Activated CD8-positive, alpha-beta memory T cell treated with anti-CD3 and anti-CD28 coated beads, Interleukin-2, amount 10 ng/mL, durations not matched to agents 7 days and 5 days (primary cell): ENCODE measurements at places on chromosomes 4 and X. TPM values are rescaled to one million over a fixed set of nuclear protein-coding genes. Genes with fewer than 3 reads are reported as not detected.

DNA sequence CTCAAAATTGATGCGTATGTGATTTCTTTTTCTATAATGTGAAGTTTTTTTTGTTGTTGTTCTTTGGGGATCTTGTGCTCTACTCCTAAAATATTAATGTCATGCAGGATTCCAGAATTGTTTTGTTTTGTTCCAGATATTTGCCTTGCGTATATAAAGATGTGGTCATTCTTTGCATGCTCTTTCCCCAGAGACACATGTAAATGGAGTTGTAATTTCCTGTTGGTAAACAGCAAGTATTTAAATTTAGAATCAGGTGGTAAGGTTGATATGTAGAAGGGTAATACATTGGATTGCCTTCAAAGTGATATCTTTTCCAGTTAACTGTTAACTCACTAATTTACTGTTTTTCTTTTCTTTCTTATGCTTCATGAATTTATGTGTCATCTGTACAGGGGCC is 23.1 kb upstream of the MAGED1 start:
- H3K4me1 ChIP-seq: no peaks in the 10 kb centered on the region
- H3K27me3 ChIP-seq: no peaks in the 10 kb centered on the region
- no peak overlapping the region for H3K27ac ChIP-seq

DNA sequence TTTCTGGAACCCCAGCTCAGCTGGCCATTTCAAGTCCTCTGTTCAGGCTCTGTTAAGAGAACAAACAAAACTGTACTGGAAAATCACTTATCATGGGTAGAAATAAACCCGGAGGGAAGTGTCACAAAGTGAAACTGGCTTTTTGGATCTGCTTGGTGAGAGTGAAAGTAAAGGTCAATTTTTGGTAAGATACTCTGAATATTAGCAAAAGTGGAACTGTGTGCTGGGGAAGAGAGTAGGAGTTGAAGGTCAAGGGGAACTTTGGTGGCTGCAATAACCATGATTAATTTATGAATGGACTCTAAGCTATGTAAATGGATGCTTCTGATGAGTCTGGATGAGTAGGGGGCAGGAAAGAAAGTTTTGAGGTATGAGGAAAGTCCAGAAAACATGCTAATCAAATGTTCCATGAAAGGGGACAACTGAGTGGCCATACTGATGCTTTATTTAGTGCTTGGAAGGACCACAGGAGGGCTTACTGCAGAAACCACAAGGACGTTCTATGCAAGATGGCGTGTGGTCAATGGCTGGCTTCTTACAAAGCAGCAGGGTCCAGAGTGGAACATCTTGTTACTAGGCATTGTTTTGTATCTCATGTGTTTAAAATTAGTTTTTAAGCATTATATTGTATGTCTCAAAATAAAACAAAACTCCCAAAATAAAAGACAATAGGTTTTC is 36.8 kb upstream of the TNIP3 start:
- DNase-seq: no peak
- H3K27me3 ChIP-seq: no peaks in the 10 kb centered on the region
- peak overlapping the region; percentile 60 for H3K4me3 ChIP-seq
- peaks cover 14% of the 10 kb centered on the region for H3K36me3 ChIP-seq
- peaks cover 58% of the 10 kb centered on the region for H3K4me1 ChIP-seq
- H3K27ac ChIP-seq: peak overlapping the region; percentile 88

GRCh38 chr4:171007618-171008390 is 805.4 kb upstream of the GALNTL6 start:
- no peaks in the 10 kb centered on the region for H3K4me1 ChIP-seq
- H3K27me3 ChIP-seq: no peaks in the 10 kb centered on the region
- no peak overlapping the region for H3K27ac ChIP-seq
- DNase-seq: no peak
- no peaks in the 10 kb centered on the region for H3K36me3 ChIP-seq
- no peak overlapping the region for H3K4me3 ChIP-seq

DNA sequence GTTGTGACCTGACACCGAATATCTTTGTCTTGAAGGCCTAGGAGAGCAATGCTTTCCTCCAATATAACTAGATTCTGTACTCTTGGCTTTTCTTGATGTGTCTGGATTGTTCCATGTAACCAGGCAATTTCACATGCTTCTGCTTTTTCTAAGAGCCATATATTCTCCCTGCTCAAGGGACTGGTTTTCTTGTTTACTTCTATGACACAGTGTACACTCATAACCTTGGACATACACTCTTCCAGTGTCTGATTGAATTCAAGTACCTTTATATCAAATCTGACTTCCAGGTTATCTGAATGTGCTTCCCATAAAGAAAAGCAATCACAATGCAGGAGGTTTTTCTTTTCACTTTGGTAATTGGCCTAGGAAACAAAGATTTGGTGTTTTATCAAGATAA is 17.4 kb upstream of the EIF4E start:
- no peak for DNase-seq
- H3K4me3 ChIP-seq: no peak overlapping the region
- H3K36me3 ChIP-seq: no peaks in the 10 kb centered on the region
- no peaks in the 10 kb centered on the region for H3K4me1 ChIP-seq
- no peak overlapping the region for H3K27ac ChIP-seq

DNA sequence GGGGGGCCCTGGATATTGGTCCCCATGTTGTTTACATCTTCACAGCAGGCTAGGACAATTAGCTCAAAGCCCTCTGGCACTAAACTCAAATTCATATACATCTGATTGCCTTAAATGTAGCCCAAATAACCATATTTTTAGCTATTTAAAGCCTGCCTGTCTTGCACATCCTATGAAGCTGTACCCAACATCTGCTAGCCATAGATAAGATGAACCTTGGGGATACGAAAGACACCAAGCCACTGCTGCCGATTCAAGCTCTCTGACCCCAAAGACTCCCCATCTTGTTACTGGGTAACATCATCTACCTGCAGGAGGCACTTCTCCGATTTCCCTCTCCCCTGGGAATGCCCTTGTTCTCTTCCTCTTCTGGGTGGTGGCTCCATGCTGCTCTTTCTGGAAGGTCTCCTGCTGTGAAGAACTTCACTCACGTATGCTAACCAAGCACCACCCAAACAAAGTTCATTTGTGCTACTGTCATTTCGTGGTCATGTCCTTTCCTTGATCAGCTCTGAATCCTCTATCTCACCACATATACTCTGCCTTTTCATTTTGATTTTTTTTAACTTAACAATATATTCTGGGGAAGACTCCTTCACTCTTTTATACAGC is 107.7 kb upstream of the ATXN3L start:
- H3K36me3 ChIP-seq: no peaks in the 10 kb centered on the region
- no peaks in the 10 kb centered on the region for H3K27me3 ChIP-seq
- no peak for DNase-seq
- H3K27ac ChIP-seq: no peak overlapping the region
- no peak overlapping the region for H3K4me3 ChIP-seq

GRCh38 chrX:130975947-130976346 is 72.9 kb upstream of the ENOX2 start:
- peaks cover 8% of the 10 kb centered on the region for H3K27me3 ChIP-seq
- peak; percentile 42 for DNase-seq
- H3K4me1 ChIP-seq: no peaks in the 10 kb centered on the region
- H3K4me3 ChIP-seq: no peak overlapping the region
- H3K36me3 ChIP-seq: no peaks in the 10 kb centered on the region

- no peak for DNase-seq
- H3K27me3 ChIP-seq: no peaks in the 10 kb centered on the region
- no peak overlapping the region for H3K27ac ChIP-seq
- H3K4me1 ChIP-seq: no peaks in the 10 kb centered on the region
- H3K36me3 ChIP-seq: no peaks in the 10 kb centered on the region
These were observed 223.5 kb upstream of the FAM241A start for GRCh38 chr4:111921714-111922113.

GRCh38 chr4:90542216-90542615 is 415.0 kb downstream of the CCSER1 start:
- no peak overlapping the region for H3K4me3 ChIP-seq
- no peaks in the 10 kb centered on the region for H3K36me3 ChIP-seq

DNA sequence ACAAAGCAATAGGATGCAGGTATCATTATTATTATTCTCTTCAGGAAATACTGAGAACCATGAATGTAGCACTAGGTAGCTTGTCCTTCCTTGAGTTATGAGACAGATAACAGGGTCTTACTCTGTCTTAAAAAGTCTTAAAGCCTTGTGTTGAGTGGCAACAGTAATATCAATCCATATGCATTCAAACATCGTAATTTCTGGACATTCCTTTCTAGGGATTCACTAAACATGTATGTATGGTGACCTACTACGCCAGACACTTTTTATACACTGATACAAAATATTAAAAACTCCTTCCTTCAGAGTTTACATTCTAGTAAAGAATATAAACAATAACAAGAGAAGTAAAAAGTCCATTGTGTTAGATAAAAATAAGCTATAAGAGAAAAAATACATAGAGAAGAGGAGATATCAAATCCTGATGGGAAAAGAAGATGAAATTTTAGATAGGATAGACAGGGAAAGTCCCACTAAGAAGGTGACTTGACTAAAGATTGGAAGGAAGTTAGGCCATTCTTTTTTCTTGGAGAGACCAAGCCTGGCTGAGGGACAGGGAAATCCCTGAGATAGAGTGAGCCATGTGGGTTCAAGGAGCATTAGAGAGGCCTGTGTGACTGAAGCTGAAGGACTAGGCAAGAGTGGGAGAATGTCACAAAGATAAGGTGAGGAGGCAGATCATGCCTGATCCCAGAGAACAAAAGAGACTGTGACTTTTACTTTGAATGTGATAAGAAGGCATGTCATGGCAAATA is 5.0 kb upstream of the DDX60L start:
- H3K4me3 ChIP-seq: no peak overlapping the region
- peaks cover 18% of the 10 kb centered on the region for H3K36me3 ChIP-seq
- no peak for DNase-seq
- peaks cover 58% of the 10 kb centered on the region for H3K4me1 ChIP-seq

DNA sequence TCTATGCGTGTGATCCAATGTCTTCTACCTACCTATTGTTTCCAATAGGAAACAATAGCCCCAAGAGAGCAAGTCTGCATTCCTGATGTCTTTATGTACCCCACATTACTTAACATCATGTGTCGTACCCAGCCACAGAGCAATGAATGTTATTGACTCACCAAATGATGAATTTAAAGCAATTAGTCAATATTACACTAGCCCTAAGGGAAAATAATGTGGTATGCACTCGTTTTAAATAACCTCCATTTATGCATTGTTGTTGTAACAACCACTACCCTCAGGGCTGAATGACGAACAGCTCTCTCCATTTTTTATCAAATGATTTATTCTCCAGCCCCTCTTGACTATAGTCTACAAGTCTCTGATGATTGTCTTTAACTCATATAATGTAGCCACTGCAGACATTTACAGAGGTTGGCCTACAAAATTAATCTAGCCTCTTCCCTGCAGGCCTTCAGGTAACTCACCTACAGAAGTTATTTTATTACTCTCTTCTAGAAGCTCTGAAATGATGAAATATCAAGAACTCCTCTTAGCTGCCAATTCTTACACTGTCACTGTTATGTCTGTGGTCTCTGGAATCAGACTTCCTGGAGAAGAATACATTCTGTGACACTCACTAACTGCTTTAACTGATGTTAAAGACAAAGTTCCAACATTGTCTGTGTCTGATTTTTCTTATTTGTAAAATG is 601.7 kb upstream of the GRIA3 start:
- no peak for DNase-seq
- H3K4me3 ChIP-seq: no peak overlapping the region
- no peak overlapping the region for H3K27ac ChIP-seq
- H3K4me1 ChIP-seq: no peaks in the 10 kb centered on the region
- no peaks in the 10 kb centered on the region for H3K27me3 ChIP-seq
- no peaks in the 10 kb centered on the region for H3K36me3 ChIP-seq

DNA sequence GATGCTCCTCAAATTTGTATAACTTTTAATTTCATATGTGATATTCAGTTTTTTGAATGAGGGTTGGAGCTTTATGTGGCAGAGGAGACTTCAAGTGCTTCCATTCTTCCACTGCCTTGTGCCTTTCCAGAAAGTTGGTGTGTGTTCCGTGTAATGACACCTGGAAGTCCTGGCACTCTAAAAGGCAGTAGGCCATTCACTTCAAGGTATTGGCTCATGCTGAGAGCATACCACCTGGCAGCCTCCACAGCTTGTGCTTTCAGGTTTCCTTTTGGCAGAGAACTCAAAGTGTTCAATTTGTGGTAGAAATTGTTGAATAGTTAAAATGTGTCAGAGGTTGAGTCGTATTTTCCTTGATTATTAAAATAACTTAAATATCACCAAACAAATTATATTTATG is 49.6 kb downstream of the GRIA2 start:
- no peaks in the 10 kb centered on the region for H3K4me1 ChIP-seq
- no peak overlapping the region for H3K27ac ChIP-seq
- H3K4me3 ChIP-seq: no peak overlapping the region
- no peaks in the 10 kb centered on the region for H3K27me3 ChIP-seq

DNA sequence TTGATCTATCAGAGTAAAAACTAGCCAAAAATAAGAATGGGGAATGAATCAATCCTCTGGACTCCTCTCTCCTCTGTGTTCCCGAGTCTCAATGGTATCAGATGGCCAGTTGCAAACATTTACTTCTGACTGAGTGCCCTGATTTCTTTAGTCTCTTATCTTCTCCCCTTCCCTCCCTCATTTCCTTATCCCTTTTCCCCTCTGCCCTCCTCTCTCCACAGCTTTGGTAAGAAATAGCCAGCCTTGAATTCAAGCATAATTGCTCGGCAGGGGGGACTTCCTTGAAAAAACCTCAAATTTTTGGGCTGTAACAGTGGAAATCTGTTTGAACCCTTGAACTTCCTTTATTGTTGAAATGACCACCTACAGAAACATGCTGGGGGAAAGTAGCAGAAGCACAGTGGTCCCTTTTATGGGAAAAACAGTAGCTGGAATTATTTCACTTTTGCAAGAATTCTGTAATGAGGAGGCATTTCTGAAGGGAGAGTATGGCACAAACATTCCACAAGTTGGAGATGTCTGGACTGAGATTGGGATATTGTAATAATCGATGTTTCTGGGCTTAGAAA is 40.3 kb downstream of the NHS start:
- H3K36me3 ChIP-seq: no peaks in the 10 kb centered on the region
- H3K4me1 ChIP-seq: no peaks in the 10 kb centered on the region
- H3K27ac ChIP-seq: no peak overlapping the region
- no peak for DNase-seq

DNA sequence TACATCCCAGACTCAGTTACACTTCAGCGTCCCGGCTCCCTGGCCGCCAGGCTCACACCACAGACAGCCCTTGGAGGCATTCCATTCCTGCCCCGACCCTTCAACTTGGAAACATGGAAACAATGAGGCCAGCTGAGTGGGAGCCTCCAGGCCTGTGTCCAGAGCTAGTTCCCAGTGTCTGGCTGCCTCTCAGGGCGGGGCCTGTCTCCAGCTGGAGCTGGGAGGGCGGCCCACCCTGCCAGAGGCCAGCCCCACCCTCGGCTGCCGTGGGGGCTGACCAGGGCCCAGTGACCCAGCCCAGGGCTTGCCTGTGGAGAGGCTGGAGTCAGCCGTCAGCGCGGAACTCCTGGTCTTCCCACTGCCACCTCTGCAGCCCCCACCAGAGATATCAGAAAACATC is 37.4 kb upstream of the SPON2 start:
- DNase-seq: no peak
- H3K36me3 ChIP-seq: peaks cover 2% of the 10 kb centered on the region
- no peak overlapping the region for H3K27ac ChIP-seq
- no peaks in the 10 kb centered on the region for H3K27me3 ChIP-seq
- no peak overlapping the region for H3K4me3 ChIP-seq
- H3K4me1 ChIP-seq: peaks cover 4% of the 10 kb centered on the region

SOWAHB gene
- not detected for total RNA-seq

PLP1 gene
- not detected for total RNA-seq

UGT8 gene
- 0.63 TPM for total RNA-seq

TRAPPC2 gene
- total RNA-seq: 19.1 TPM

NPNT gene
- not detected for total RNA-seq

TMEM35A gene
- total RNA-seq: not detected

RNF150 gene
- total RNA-seq: not detected

PFKFB1 gene
- total RNA-seq: 1.2 TPM

MAGEA3 gene
- not detected for total RNA-seq

RHOXF2B gene
- total RNA-seq: not detected

CXCL8 gene
- 0.18 TPM for total RNA-seq

SSX4B gene
- not detected for total RNA-seq

NALF2 gene
- total RNA-seq: 0.23 TPM

MFAP3L gene
- total RNA-seq: 0.59 TPM
